NCI-H2171 (cell line): ENCODE measurements at places on chromosomes 16 and 17.

- no peak for DNase-seq
Measured at GRCh38 chr17:63116228-63116627, 150.2 kb downstream of the TANC2 start.

GRCh38 chr17:58911741-58912343 is 156.2 kb downstream of the PPM1E start:
- DNase-seq: no peak

GRCh38 chr16:53756275-53756996 is 52.5 kb downstream of the FTO start:
- DNase-seq: no peak

- DNase-seq: no peak
Measured at GRCh38 chr17:18896146-18896545, 38.2 kb downstream of the PRPSAP2 start.

DNA sequence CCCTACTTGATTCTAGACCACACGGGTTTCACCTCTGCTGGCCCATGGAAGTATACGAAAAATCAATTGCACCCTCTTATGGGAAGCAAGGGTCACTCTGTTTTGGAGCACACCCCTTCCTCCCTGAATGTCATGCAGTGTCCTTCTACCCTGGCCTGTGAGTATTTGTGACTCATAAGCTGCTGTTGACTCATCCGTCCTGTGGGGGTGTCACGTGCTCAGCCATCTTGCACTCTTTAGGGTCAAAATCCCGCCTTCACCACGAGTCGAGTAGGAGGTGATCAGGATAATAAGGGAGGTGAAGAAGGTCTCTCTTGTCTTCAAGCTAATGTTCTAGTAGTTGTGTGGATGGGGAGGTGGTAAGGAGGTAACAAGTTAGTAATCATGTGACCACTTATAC is 341.0 kb upstream of the EEF2KMT start:
- no peak for DNase-seq

DNA sequence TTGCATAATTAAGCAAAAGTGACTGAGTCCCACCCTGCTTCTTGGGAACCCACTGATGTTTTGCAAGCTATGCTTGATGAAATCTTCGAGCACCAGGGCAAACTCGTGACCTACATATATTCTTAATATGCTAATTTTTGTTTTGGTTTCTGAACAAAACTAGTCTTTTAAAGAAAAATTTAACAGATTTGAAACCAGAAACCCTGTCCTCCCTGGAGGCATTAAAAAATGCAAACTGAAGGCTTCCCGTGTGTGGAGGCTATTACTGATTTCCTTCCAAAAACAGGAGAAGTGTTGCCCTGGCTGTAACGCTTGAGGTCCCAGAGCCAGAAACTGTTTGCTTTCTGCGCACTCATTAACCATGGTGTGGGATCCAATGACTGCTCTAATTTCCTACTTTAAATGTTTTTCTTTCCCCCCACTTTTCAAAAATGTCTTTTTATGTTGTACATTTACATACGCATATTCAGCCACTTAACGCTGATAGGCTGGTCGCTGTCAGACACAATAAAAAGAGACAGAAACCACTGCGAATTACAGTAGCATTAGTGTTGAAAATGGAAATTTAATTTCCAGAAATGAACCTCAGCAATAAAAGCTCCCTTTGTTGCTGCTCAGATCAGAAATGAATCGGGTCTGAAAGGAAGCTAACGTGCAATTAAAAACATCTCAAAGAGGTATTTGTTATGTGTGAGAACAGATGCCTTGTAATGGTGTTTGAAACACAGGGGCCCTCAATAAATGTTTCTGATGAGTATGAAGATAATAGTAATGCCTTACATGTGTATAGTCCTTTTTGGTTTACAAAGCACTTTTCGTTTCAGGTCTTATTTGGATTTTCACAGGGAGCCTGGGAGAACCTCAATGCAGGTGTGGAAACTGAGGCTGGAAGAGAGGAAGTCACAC is 39.9 kb upstream of the IRX6 start:
- DNase-seq: no peak

DNA sequence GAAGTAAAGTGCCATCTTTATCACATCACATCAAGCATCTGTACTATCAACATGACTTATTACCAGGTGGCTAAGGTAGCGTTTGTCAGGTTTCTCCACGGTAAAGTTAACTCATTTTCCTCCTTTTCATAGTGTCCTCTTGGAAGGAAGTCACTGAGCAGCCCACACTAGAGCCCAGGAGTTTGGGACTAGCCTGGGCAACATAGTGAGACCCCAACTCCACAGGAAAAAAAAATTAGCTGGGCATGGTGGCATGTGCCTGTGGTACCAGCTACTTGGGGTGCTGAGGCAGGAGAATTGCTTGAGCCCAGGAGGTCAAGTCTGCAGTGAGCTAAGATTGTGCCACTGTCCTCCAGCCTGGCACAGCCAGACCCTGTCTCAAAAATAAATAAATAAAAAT is 12.9 kb downstream of the CHD9 start:
- no peak for DNase-seq
